ENCODE measurements at places on chromosomes 1 and 21.
A peak's percentile ranks its signal among the peaks of the same experiment; 100 is the strongest.

GRCh38 chr1:7373876-7374562 is 397.1 kb upstream of the VAMP3 start:
- no peak for DNase-seq

DNA sequence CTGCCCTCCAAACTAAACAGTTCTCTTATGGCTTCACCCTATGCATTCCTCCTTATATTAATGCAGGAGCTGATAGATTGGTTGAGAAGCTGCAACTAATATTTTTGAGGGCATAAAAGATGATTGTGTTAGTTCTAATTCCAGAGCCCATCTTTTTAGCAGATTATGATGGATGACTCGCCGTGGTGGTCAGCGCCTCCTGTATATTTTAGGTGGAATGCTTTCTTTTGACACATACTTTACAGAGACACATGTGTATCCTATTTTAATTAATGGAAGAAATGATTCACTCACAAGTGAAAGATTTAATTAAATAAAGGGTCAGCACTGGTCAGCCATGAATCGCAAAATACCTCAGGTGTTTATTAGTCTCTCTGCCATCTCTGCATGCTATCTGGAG is 120.7 kb downstream of the TM2D1 start:
- DNase-seq, result no peak

DNA sequence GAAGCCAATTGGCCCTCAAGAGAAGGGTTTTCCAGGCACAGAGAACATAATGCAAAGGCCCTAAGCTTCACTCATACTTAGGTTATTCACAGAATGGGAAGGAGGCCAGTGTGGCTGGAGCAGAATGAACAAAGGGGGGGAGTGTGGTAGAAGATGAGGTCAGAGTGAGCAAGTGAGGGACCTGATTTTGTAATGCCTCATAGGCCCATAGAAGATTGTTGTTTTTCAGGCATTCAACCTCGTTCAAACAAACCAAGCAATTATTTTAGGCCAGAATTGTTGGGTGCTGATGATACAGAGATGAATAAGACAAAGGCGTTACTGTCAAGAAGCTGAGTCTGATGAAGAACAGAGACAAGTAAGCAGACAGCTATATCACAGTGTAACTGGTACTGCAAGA is 54.5 kb upstream of the RAP1A start:
- no peak for DNase-seq

DNA sequence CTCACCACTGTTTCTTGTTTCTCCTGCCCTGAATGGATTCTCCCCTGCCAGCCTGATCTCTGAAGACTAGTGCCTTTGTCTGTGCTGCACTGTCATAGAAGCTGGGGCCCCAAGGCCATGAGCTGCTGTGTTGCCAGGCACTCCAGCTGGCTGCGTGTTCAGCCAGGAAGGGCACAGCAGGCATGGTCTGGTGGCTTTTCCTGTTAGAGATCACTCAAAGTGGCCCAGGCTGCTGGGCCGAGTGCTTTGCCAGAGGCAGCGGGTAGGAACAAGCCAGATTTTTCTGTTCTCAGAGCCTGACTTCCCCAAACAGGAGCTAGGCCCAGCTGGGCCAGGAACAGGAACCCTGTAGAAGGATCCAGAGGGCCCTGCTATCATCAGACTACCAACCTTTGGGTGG is 5.2 kb downstream of the ADPRS start:
- DNase-seq, result no peak

DNA sequence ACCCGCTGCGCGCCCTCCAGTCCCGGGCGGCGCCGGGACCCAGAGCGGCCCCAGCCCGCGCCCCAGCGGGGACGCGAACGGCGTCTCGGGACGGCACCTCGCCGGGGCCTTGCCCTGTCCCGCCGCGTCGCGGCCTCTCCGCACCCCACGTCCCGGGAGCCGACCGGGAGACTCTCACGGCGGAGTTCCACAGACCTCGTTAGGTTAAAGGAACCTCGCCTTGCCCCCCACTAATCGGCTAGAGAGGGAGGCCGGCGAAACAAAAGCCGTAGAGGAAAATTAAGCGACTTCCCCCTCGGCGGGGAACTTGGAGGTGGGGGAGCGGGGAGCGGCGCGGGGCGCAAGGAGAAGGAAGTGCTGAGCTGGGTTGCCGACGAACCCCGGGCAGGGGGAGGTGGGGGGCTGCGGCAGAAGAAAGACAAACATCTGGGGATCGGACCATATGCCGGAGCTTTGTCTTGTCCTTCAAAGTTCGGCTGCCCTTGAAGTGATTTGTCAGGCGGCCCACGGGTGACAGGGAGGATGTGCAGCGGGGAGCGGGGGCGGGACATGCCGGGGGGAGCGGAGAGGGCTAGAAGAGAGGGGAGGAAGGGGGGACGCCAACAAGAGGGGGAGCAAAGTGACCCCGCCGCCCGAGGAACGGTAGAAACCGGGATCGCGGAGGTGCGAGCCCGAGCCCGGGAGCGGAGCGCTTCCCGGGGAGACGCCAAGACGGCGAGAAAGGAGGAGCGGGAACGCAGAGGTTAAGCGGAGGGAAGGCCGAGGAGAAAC is 120.0 kb upstream of the RRP15 start:
- DNase-seq, result peak; percentile 3

DNA sequence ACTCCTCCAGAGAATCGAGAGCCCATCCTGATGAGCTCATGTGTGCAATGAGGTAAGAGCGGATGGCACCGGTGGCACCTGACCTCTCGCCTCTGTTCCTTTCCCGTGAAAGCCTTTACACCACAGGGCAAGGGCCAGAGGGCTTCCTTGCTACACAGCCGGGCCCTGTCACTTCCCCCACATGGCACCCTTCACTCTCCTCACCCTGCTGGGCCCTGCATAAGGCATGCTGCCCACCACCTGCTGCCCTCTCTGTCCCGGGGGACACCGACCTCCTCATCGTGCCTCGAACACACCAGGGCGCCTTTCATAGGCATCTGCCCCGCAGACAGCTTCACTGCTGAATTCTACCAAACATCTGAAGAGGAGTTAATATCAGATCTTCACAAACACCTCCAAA is 45.1 kb upstream of the C1orf174 start:
- no peak for DNase-seq

DNA sequence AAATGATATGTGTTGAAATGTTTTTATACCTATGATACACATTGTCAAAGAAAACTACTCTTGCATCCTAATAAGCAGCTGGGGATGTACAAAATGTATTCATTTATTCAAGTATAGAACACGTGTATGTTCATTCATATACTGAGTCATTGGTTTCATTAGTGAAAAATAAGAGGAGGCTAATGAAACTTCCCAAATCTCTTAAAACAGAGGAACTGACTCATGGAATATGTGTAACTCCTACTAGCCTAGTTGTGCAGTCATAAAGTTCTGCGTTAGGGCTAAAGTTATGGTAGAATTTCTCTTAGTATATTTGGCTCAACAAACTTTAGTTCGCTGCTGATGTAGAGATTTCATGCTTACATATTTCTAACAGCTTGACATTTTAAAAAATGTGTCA is 441.6 kb downstream of the NCAM2 start:
- DNase-seq, result no peak

DNA sequence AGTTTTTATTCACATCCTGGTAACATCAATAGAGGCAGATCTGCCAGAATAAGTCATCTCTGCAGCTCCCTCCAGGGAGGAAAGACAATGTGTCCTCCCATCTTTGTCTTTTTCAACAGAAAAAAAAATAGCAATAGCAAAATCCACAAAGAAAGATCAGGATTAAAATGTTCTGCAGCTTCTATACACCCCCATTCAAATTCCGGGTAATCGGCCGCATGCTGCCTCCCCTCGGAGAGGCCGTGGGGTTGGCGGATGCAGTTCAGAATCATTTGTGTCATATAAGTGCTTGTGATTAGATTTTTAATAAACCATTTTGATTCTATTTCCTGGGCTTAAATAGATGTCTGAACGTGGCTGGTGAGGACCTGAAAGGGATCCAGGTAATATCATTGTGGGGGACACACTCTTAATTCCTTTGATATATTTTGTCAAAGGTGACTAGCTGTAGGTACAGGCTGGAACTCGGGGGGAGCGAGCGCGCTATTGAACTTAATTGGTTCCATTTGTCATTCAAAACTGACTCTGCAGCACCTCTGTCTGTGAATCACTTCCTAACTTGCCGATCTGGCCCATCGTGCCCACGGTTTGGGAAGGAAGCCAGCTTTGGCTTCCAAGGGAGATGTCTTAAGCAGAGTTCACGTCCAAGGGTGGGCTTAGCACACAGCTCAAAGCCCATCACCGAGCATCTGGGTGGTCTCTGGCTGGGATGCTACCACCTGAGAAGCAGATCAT is 85.6 kb upstream of the ARHGEF16 start:
- no peak for DNase-seq

GRCh38 chr1:231584117-231584516 is 42.5 kb upstream of the DISC1 start:
- no peak for DNase-seq

GRCh38 chr1:235516862-235517446 is 12.7 kb upstream of the B3GALNT2 start:
- no peak for DNase-seq

DNA sequence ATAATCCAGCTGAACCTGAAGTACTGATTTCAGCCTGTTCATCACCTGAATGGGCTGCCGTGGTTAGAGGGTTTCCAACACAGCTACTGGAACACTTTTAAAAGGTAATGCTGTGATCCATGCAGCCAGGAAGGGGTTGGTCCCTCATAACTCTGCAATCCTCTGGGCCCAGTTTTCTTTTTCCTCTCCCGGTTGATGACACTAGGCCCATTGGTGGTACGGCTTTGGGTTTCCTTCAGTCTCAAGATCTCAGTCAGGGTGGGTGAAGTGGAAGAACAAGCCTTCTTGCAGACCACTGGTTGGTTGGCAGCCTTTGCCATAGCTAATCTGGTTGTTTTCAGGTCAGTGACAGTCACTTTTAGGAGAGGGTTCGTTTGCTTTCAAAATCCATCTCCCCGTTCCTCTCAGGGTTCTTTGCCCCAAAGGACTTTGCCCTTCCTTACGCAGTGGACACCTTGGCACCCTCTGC is 502 bp upstream of the SLC35A3 start:
- no peak for DNase-seq

DNA sequence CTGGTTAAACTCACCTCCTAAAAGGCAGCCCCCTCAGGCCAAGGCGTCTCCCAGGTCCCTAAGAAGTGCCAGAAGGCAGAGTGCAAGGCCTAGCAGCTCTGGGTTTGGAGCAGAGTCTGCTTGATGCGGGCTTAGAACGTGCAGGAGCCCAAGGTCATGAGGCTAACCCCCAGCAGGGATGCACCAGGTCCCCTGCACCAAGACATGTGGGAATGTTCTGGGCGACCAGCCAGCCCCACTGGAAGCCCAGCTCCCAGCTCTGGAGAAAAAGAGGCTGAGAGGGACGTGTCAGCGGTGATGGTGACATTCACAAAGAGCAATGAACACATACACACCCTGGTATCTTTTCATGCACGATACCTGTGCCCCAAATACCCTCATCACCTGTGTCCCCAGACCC is 5.1 kb downstream of the LRRN2 start:
- no peak for DNase-seq

- no peak for DNase-seq
Observed at GRCh38 chr1:41623736-41624135, 139.3 kb upstream of the EDN2 start.

- no peak for DNase-seq
Observed at GRCh38 chr1:107689159-107689558, 275.8 kb downstream of the VAV3 start.

DNA sequence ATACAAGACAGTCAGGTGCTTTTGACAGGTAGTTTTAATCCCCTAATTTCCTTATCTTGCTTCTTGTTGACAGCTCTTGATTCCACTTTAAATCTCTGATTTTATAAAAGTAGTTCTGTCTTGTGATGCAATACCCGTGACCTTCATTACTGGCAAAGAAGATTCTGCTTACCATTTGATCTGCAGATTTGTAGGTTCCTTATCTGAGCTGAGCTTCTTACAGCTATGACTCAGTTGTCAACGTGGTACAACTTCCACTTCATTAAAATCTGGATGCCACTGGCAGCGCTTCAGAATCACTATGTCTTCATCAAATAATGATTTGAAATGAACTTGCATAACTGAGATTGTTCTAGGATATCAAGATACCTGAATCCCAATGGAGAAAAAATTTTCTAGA is 543.6 kb upstream of the B3GALT2 start:
- DNase-seq, result no peak

GRCh38 chr1:75811211-75811981 is 14.7 kb downstream of the MSH4 start:
- no peak for DNase-seq

GRCh38 chr1:64001038-64001437 is 202.4 kb upstream of the UBE2U start:
- DNase-seq, result no peak

DNA sequence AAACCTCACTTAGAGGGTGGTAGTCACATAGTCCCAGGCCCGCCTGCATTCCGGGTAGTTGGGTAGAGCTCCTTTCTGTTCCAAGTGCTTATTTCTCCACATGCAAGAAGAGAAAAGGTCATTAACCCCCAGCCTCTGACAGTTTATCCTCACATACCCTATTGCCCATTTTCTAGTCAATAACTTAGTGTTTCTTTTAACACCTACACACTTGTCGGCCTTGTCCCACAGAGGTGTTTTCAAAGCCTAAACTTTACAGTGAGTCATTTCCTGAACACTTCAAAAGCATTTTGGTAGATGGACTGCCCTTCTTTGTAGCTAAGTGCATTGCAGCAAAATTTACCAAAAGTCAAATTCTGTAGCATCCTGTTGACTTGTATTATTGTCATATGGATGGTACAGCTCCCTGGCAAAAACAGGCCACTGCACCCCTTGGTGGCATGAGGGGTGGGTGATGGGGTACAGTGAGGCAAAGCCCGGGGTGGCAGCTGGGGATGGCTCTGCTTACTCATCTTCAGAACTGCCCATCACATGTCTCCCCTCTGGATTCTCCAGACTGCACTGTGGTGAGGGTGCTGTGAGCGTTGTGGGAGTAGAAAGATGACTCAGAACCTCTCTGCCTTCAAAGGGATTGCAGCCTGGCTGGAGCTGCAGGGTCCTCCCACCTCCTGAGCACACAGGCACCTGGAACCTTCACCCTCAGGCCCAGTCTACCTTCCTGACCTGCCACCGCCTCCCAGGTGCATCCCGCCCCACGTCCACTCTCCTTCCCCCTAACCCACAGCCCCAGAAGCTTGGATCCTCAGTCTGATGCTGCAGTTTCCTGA is 45.8 kb upstream of the DMRTB1 start:
- peak; percentile 71 for DNase-seq

DNA sequence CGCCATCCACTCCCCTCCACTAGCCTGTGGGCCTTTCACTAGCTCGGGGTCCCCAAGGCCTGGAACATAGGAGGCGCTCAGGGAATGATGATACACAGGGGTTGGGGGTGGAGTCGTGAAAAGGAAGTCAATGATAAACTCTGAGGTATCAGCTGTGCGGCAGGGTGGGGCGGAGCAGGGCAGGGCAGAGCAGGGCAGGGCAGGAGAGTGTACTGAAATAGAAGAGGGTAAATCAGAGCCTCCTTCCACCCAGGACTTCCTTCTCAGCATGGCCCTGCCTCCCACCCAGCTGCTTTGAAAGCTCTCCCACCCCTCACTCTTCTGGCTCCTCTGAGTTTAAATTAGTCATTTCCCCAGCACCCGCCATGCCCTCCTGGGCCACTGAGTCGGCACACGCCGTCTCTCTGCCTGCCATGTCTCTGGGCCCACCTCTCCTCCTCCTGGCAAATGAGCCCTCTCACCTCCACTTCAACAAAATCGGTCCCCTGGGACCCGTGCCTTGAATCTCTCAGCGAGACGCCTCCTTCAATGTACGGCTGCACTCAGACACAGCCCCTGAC is 16.9 kb downstream of the CAPZB start:
- peak; percentile 59 for DNase-seq

GRCh38 chr1:111576547-111576946 is 43.0 kb upstream of the RAP1A start:
- no peak for DNase-seq

GRCh38 chr1:165674599-165674998 is 23.8 kb downstream of the ALDH9A1 start:
- no peak for DNase-seq

Data from stimulated activated CD4-positive, alpha-beta T cell treated with anti-CD3 and anti-CD28 coated beads, Interleukin-1b, Interleukin-23, amount 100 ng/mL, for 48 hours (primary cell).